Urothelium cell line (cell line): ENCODE measurements at places on chromosomes 4 and X.

- no peak for DNase-seq
Measured at GRCh38 chr4:17094876-17095210, 196.4 kb upstream of the LDB2 start.

DNA sequence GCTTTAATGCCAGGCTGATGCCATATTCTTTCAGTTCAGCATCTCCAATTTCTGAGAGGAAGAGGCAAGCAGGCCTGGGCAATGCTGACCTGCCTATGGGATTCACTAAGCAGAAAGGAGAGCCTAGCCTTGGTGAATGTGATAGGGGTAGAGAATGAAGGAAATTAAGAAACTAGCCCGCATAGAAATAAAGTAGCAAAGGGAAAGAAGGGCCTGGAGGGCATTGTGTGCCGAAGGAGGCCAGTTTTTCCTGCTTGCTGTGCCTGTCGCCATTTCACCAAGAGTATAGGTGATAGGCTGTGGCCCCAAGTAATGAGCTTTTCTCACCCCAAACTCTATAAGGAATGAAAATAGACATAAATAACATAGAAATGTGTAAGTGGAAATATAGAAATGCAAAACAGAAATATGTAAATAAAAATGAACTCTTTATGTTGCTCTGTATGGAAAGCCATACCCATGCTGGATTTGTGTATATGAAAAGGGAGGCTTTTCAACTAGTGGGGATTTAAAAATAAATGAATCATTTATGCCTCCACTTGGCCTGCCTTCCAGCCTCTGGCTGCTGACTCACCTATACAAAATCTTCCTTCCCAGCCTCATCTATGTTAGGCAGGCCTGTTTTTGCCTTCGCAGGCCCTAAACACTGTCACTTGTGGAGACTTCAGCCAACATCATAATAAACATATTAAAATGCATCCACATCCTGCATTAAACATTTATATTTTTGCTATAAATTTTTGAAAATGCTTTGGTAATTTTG, 5.1 kb upstream of the OCRL start:
- DNase-seq = peak; percentile 4

GRCh38 chrX:30373479-30373878, 64.3 kb upstream of the NR0B1 start:
- no peak for DNase-seq

DNA sequence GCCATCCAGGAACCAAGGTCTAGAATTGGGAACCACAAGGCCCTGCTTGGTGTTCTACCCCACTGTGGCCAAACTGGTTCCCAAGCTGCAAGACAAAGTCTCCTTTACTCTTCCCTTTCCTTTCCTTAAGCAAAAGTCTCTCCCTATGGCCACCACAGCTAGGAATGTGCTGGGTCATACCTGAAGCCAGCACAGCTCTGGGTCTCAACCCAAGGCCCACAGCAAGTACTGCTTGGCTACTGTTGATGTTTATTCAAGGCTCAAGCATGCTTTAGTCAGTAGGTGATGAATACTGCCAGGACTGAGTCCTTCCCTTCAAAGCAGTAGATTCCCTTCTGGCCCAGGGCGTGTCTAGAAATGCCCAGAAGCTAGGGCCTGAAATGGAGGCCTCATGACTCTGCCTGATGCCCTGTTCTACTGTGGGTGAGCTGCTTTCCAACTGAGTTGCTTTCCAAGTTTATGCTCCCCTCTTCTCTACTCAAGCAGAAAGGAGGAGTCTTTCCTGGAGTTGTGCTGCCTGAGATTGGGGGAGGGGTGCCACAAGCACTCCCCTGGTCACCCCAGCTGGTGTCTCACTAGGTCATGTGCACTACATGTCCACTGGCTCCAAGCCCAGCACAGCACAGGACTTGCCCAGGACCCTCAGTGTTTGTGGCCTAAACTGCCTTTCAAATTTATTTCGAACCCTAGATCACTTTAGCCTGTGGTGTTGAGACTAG, 44.9 kb downstream of the STAP1 start:
- DNase-seq = no peak

- no peak for DNase-seq
Measured at GRCh38 chr4:84366907-84367306, 132.2 kb downstream of the NKX6-1 start.

GRCh38 chr4:184969610-184970009, 48.7 kb upstream of the HELT start:
- no peak for DNase-seq

- DNase-seq = no peak
Measured at GRCh38 chrX:119984652-119985051, 41.1 kb upstream of the NKAP start.

GRCh38 chr4:76836860-76837562, 60.9 kb downstream of the SOWAHB start:
- DNase-seq = no peak
